G401 (cell line): ENCODE measurements at places on chromosomes 1 and 21.

DNA sequence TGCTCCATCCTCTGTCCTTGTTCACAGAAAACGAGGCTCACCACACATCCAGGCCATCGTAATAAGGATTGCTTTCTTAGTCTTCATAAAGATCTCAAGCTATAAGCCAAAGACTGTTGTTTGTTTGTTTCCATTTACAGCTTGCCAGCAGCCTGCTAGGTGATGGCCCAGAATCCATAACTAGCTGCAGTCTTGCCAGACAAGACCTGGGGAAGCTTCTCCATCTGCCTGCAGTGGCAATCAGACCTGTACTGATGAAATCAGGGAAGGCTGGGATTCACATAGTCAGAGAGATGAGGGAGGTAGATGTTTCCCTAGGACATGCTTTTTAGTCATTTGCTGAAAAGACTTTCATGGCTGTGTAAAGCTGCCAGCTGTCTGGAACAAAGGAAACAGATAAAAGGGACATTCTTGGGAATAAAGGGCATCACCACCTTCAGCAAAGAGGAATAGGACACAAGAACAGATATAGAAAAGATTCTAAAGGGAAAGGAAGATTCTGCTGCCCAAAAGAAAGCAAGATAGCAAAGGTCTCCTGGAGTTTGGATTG, 51.0 kb downstream of the MT1HL1 start:
- DNase-seq: peak; percentile 98

- no peak for DNase-seq
Measured at GRCh38 chr1:198167436-198167934, 10.7 kb downstream of the NEK7 start.

DNA sequence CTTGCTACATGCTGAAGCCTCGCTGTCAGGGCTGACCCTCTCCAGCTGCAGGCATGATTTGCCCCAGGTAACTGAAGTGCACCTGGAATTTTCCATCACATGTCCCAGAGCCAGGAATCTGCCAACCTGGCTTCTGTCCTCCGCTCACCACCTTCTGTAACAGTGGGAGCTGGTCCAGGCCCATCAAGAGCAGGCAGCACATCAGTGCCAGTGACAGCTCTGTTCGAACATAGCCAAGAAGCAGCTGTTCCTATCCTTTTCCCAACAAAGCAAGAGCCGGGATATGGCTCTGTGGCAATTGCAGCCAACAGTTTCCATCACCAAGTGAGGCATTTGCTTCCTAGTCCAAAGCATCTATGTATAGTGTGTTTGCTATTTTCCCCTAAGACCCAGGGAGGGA, 42.2 kb upstream of the KANK4 start:
- peak; percentile 84 for DNase-seq

GRCh38 chr1:1210726-1211540, 3.0 kb downstream of the TNFRSF4 start:
- no peak for DNase-seq

DNA sequence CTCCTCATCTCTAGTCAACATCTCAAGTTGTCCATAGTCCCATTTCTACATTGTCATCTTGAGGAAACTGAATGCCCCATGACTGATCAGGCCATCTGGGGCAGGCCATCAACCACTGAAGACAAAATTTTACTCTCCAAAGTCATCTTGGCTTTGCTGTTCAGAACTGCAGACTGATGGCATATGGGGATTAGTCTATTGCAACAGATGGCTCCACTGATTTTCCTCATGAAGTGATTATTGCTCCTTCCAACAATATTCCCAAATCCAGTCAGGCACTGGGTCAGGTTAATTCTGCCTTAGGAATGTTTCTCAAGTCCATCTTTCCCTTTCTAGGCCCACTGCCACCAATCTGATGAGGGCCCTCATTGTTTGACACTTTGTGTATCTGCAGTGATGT, 101.7 kb downstream of the ESRRG start:
- peak; percentile 58 for DNase-seq

DNA sequence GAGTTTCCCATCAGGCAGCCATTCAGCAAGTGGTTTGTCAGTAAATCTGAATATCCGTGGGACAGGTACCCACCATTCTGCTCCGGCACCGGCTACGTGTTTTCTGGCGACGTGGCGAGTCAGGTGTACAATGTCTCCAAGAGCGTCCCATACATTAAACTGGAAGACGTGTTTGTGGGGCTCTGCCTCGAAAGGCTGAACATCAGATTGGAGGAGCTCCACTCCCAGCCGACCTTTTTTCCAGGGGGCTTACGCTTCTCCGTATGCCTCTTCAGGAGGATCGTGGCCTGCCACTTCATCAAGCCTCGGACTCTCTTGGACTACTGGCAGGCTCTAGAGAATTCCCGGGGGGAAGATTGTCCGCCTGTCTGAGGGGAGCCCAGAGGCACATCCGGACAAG, 48.4 kb downstream of the B3GALT5 start:
- DNase-seq: no peak

DNA sequence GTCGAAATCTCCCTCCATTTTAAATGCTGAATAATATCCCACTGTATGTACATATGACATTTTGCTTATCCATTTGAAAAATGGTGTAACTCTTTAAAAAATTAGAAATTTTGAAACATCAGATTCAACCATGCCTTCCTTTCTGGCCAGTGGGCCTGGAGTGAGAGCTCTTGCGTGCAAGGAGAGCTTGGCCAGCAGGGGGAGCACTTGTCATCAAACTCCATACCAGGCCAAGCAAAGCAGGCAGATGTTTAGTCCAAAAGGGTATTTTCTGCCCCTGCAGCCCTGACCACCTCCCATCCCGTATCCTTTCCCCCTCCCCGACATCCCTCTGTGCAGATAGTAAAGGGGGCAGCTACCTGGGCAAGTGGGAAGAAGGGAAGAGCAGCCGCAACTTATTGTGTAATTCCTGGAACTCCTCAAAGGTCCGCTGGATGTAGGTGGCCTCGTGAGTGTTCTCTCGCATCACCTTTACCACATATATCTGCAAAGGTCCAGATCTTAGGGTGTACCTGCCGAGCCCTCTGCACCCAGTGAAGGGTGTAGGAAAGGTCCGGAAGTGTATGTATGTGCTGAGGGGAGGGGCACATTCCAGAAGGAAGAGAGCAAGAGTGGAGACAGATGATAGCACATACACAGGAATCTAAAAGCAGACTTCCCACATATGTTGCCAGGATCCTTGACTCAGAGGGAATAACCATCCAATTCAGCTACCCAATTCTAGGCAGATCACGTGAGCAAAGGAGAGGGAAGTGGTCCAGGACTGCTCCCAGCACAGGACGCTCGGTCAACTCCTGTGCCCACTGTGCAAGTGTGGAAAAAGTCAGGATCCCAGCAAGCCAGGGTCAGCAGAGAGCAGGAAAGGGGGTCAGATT, 19.9 kb upstream of the PPP1R15B start:
- DNase-seq: peak; percentile 84

- no peak for DNase-seq
Measured at GRCh38 chr1:153341431-153341934, 7.2 kb downstream of the PGLYRP4 start.

GRCh38 chr1:162206300-162206699, 136.8 kb downstream of the NOS1AP start:
- DNase-seq: no peak

DNA sequence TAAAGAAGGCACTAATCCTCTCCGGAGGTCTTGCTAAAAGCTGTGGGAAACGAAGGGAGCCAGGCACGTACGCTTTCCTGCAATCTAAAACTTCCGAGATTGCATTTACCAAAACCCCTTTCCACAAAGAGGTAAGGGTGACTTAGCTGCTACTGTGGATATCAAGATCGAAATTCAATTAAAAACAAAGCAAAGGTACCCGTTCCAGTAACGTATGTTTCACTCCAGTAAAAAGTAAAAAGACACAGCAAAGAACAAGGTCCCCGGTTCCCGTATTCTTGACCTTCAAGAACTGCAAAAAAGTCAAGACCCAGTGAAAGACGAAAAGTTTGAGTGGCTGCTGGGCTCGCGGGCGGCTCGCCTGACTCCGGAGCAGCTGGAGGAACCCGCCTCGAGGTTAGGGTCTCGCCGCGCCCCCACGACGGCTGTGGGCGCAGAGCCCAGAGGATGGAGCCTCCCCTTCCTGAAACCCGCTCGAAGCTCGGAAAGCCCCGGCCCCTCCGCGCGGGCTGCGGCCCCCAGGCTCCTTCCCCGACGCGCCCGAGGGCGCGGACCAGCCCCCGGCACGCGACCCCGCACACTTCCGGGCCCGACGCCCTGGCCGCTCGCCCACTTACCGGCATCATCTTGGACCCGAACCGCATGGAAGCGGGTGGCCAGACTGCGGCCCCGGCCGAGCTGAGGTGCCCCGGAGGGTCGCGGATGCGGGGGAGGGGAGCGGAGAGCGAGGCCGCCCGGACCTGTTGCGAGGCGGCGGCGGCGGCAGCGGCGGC, 524 bp downstream of the TP53BP2 start:
- DNase-seq: peak; percentile 68

DNA sequence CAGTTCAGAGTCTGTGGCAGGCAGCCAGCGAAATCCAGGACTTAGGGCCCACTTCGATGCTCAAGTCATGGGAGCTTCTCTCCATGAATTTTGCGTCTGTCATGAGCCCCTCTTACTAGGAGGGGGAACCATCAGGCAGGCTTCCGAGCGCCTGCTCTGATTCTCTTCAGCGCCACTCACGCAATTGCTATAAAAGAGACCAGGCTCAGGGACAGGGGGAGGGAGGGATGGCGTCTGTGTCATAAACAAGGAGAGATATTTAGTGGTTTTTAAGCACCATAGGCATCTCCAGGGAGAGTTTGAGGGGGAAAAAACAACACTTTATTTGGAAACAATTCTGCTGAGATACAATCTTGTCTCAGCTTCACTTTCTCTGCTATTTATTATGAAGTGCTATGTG, 60.6 kb downstream of the NAV1 start:
- DNase-seq: no peak

DNA sequence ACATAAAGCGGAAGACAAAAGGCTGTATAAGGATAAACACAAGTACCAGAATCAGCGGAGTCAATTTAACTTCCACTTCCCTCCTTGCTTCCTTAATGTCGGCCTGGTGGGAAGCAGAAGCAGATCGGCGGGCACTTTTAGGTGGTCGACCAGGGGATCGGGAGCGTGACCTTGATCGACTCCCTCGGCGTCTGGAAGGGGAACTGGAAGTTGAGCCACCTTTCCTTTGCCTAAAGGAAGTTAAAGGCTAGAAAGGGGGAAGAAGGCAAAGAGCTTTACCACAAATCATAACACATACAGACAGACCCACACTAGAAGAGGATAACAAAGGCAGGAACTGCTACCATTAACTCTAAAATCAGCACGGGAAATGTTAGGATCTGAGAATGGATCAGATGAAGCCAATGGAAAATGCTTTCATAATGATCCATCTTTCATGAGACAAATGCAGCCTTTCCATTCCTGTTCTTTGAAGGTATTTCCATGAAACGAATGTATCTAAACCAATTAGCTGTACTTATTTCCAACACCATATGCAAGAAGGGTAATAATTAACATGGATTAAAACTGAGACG, 5.7 kb downstream of the LBR start:
- DNase-seq: no peak

DNA sequence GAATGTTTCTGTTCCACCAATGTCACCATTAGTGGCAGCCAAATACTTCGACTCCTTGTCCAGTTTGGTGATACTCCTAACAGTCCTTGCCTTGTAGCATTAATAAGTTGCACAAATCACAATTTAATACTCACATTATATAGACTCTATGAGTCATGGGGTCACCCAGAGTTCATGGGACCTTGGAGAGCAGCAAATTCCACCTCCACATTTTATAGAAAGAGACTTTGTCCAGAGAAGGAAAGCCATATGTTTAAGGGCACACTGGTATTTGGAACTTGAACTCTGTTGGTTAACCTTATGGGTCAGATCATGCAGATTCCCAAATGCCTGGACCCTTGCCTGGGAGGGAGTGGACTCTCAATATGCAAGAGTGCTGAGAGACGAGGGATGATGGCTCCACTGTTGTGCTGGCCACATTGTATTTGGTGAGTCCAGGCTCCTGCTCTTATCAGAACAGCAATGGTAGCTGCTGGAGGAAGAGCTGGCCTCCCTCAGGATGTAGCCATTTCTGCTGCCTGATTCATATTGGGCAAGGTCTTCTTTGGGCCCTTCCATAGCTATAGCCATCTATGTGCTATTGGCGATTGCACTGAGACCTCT, 30.6 kb downstream of the DNAJC6 start:
- no peak for DNase-seq

GRCh38 chr21:16194095-16194787, 464.5 kb downstream of the USP25 start:
- DNase-seq: peak; percentile 58

DNA sequence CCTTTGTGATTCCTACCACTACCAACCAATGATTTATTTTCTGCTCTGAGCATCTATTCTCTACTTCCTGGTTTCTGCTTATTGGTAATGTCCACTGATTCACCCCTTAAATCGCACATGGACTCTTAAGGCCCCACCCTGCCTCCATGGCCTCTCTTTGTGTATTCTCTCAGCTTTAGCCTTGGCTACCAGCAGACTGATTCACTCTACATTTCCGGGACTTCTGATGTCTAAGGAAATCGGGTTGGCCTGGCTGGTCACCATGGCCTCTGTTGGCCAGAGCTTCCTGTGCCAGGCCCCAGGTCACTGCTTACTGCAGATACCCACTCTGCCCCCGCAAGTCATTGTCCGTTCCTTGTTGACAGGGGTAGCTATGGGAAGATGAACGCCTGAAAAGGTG, 40.9 kb downstream of the PDPN start:
- no peak for DNase-seq

- DNase-seq: no peak
Measured at GRCh38 chr1:16418823-16419425, 18.3 kb downstream of the SPATA21 start.

DNA sequence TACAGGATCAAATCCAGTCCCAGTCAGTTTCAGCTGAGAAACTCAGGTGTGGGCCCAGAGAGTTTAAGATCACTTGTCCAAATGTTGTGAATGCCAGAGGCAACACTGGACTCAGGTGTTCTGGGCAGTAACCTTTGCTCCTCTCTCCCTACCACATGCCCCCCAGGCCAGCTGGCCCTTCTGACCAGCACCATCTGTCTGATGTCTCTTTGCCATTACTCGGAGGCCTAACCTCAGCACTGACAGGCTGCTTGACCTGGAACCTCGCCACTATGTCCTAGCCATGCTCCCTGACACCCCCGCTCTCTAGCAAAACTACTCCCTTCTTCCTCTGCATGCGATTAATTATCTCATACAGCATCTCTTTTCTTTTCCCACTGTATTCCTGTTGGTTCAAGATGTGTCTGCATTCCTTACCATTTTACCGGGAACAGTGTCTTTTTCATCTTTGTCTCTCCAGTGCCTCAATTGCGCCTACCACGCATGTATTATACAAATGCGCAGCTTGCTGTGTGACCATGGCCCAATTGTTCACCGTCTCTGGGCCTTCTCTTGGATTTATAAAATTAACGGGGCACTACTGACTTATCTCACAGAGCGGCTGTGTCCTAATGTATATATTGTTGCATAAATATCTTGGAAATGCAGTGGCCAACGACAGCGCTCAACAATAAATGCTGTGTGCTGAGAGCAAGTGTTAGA, 159.5 kb upstream of the IRF2BP2 start:
- peak; percentile 76 for DNase-seq
